ENCODE measurements at places on chromosomes 4 and X.

GRCh38 chr4:15341733-15342300 is 86.0 kb upstream of the C1QTNF7 start:
- DNase-seq: no peak

GRCh38 chrX:40968180-40968579 is 117.1 kb upstream of the USP9X start:
- DNase-seq: no peak

DNA sequence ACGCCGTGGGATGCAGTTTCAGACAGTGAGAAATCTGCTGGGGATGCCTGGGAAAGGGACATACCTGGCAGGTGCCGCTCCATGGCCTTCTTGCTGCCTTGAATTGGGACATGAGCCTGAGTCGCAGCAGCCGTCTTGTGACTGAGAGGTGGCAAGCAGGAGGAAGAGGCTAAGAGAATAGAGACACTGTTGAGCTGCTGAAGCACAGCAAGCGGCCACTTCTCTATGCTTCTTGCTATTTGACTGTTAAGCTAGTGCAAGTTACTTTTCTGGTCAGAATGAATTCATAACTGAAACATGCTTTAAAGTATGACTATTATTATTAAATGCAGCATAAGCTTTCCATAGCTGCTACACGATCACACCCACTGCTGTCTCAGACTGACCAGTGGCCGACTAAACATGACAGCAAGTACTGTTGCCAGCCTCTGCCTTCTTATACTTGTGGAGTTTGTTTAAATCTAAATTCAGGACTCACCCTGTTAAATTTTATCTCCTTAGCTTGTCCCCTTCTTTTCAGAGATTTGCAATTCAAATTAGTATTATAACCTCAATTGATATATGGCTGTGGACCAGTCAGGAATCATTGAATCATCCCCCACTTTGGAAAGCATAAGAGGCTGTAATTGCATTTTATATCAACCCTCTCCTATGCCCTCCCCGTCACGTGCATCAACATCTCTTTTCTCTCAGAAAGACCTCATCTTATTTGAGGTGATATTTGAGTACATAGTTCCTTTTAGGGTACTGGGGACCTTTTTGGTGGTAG is 24.8 kb upstream of the ACSL1 start:
- peak; percentile 62 for DNase-seq

- no peak for DNase-seq
Measured at GRCh38 chrX:109830157-109830703, 97.2 kb upstream of the ACSL4 start.

- no peak for DNase-seq
Measured at GRCh38 chrX:81195712-81196111, 6.0 kb downstream of the HMGN5 start.

- DNase-seq: no peak
Measured at GRCh38 chr4:80079255-80079923, 6.4 kb upstream of the ANTXR2 start.

DNA sequence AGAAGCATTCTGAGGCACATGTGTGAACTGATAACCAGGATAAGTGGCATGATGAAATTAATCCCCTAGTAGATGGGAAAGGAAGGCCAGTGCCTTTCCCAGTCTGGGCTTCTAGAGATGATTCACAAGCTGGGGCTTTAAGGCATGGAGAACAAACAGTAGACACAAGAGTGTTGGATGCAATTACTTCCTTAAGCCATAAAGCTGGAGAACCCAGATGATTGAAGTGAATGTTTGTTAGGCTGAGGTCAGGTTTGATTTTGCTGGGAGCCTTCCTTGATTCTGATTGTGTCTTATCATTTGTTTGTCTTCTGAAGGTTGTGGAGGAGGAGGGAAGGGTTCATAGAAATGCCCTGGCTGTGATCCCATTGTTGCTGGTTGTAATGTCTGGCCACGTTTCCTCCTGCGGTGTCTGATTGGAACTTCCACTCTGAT is 125.2 kb downstream of the NHS start:
- DNase-seq: no peak
